ENCODE measurements at places on chromosomes 2 and 18. TPM values are rescaled to one million over a fixed set of nuclear protein-coding genes. Genes with fewer than 3 reads are reported as not detected.
A peak's percentile ranks its signal among the peaks of the same experiment; 100 is the strongest.

DNA sequence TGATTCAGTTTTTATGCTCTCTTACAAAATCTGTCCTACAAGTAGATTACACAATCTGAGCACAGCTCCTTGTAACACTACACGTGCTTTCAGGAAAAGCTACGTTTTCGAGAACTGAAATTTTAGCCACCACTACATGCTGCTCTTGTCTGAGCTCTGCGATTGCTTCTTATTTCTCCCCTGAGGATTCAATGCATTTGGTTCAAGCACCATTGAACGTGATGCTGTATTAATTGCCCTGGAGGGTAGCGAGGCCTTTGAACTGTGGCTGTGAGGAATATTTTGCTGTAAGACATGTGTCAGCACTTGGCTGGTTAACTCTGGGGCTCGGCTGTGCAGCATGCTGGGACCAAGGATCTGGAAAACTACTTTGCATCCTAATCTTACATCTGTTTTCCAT is 405.8 kb downstream of the EPHA4 start:
- no peak overlapping the region for H3K4me3 ChIP-seq
- H3K27me3 ChIP-seq = no peaks in the 10 kb centered on the region
- DNase-seq = peak; percentile 83

The LCLAT1 gene
- total RNA-seq = 24.2 TPM

GRCh38 chr2:65630643-65631042 is 198.2 kb upstream of the SPRED2 start:
- no peak for DNase-seq
- H3K4me3 ChIP-seq = no peak overlapping the region
- no peaks in the 10 kb centered on the region for H3K27me3 ChIP-seq

DNA sequence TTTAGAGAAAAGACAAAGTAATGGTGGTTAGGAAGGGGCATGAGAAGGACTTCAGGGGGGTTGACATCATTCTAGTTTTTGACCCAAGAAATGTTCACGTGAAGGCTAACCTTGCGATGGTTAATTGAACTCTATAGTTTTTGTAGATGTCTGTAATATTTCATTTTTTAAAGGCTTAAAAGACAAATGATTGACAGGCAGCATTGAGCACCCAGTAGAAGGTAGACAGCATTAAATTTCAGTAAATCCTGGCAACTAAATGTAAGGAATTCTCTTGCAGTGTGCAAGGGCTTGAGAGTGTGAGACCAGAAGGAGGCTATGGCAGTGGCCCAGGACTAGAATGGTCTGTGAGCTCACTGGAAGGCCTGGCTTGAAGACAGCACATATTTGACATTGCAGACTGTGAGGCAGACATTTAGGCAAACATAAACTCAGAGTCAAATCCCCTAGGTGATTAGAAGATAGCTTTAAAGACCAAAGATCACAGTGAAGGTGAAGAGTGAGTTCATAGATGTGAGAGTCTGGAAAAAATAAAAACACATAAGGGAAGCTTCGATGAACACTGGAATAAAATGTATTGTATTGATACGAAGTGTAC is 100.1 kb upstream of the MAP4K4 start:
- peaks cover 5% of the 10 kb centered on the region for H3K4me1 ChIP-seq
- H3K27me3 ChIP-seq = no peaks in the 10 kb centered on the region
- no peak overlapping the region for H3K27ac ChIP-seq
- H3K4me3 ChIP-seq = no peak overlapping the region
- DNase-seq = peak; percentile 82

DNA sequence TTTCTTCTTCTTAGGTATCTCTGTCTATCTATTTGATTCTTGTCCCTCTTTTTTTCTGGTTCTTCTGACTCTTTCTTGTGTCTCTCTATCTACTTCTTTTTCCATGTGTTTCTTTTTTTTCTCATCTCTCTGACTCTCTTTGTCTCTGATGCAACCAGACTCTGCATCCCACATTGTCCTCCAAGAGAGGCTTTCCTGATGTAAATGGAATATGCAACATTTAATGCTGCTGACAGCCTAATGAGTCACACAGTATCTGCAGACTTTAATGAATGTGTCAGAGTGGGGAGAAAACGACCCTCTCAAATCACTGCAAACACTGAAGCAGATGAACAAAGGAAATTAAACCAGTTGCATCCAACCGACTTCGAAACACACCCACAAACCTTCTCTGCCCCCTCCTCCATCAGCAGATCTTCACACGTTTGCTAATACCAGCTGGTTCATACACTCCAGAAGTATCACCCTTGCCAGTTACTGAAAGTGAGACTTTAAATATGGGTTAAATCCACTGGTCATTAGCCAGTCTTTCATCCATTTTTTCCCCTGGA is 351.5 kb downstream of the TXNL1 start:
- no peak overlapping the region for H3K27ac ChIP-seq
- H3K36me3 ChIP-seq = no peaks in the 10 kb centered on the region
- peaks cover 14% of the 10 kb centered on the region for H3K4me1 ChIP-seq

The CELF4 gene
- total RNA-seq = 3.0 TPM

GRCh38 chr2:230170532-230170931 is 49.3 kb downstream of the SP110 start:
- H3K4me1 ChIP-seq = no peaks in the 10 kb centered on the region
- no peak overlapping the region for H3K4me3 ChIP-seq
- H3K36me3 ChIP-seq = peaks cover 8% of the 10 kb centered on the region
- peak; percentile 37 for DNase-seq
- H3K27me3 ChIP-seq = no peaks in the 10 kb centered on the region
- peak overlapping the region; percentile 71 for H3K27ac ChIP-seq

- no peaks in the 10 kb centered on the region for H3K36me3 ChIP-seq
- no peaks in the 10 kb centered on the region for H3K4me1 ChIP-seq
- no peak for DNase-seq
- H3K27ac ChIP-seq = no peak overlapping the region
- no peaks in the 10 kb centered on the region for H3K27me3 ChIP-seq
- no peak overlapping the region for H3K4me3 ChIP-seq
These were observed 97.7 kb downstream of the CAPN13 start for GRCh38 chr2:30709516-30709915.

The ST8SIA3 gene
- total RNA-seq = 0.03 TPM

The SLC9A2 gene
- 0.06 TPM for total RNA-seq

DNA sequence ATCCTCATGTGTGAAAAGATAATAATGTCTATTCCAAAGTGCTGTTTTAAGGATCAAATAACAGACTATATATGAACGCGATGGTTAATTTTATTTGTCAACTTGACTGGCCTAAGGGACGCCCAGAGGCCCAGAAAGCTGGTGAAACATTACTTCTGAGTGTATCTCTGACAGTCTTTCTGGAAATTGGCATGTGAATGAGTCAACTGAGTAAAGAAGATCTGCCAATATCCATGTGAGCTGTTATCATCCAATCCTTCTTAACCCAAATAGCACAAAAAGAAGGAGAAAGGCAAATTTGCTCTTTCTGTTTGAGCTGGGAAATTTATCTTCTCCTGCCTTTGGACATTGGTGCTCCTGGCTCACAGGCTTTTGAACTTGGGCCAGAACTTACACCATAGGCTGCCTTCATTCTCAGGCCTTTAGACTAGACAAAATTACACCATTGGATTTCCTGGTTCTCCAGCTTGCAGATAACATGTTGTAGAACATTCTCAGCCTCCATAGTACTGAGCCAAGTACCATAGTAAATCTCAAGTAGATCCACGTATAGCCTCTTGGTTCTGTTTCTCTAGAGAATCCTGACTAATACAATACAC is 114.7 kb upstream of the DOCK10 start:
- no peak overlapping the region for H3K4me3 ChIP-seq
- no peaks in the 10 kb centered on the region for H3K36me3 ChIP-seq
- no peak overlapping the region for H3K27ac ChIP-seq

GRCh38 chr2:99404039-99404796 is 67.0 kb downstream of the EIF5B start:
- peaks cover 7% of the 10 kb centered on the region for H3K4me1 ChIP-seq
- no peak overlapping the region for H3K27ac ChIP-seq
- peaks cover 32% of the 10 kb centered on the region for H3K36me3 ChIP-seq

DNA sequence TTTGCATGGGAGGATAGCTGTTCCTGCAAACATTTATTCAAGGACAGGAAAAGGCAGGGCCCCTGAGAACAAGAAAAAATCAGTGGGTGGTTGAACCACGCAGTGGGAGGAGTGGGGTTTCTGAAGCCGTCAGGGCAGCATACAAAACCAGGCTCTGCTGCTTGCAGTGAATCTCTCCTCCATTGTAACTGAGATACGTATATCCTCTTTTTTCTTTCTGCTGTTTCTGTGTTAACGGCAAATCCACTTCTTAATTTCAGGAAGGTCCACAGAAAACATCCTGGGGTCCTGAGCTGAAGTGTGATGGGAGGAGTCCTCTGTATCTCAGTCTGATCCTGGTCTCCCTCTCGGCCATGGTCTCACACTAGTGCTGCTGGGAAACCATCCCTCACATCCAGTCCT is 27.2 kb upstream of the KCNF1 start:
- peak; percentile 72 for DNase-seq
- peaks cover 28% of the 10 kb centered on the region for H3K4me1 ChIP-seq
- no peak overlapping the region for H3K27ac ChIP-seq
- no peaks in the 10 kb centered on the region for H3K27me3 ChIP-seq

DNA sequence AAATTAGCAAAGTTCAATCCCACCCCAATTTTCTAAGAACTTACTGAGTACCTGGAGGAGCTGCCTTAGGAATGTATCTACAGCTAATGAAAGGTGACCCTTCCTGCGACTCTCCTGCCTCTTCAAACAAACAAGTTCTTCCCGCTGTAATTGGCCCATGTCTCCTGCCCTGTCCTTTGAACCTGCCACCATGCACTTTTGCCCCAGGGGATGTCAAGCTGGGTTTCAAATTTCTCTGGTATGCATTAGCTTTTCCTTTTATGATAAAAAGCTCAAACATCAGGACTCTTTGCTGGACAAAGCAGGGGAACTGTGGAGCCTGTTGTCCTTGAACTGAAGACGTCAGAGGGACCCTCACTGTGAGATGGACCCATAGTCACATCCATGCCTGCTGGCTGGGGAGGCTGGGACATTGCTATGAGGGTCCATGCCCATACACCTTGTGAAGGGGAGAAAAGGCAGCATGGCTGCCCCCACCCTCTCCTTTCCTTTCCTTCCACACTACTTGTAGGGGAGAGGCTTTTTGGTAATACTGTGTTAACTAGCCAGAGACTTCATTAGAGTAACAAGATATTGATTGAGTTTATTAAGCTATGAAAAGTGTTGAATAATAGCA is 210.7 kb upstream of the COPS8 start:
- H3K27ac ChIP-seq = no peak overlapping the region
- peaks cover 2% of the 10 kb centered on the region for H3K4me1 ChIP-seq
- no peak overlapping the region for H3K4me3 ChIP-seq
- no peaks in the 10 kb centered on the region for H3K27me3 ChIP-seq
- DNase-seq = no peak

Data from lung (tissue), 17 donors.